Immature natural killer cell (primary cell): ENCODE measurements at places on chromosomes 1 and 21. TPM values are rescaled to one million over a fixed set of nuclear protein-coding genes. Genes with fewer than 3 reads are reported as not detected.
A peak's percentile ranks its signal among the peaks of the same experiment; 100 is the strongest.

GRCh38 chr1:81470275-81470674 lies 330.5 kb upstream of the ADGRL2 start:
- no peak overlapping the region for H3K4me3 ChIP-seq
- no peak overlapping the region for H3K27ac ChIP-seq
- H3K27me3 ChIP-seq, result no peaks in the 10 kb centered on the region
- no peaks in the 10 kb centered on the region for H3K36me3 ChIP-seq
- no peak for DNase-seq
- H3K4me1 ChIP-seq, result no peaks in the 10 kb centered on the region

GRCh38 chr1:109356915-109357314 lies 40.8 kb downstream of the SORT1 start:
- H3K27ac ChIP-seq, result no peak overlapping the region
- H3K4me3 ChIP-seq, result no peak overlapping the region
- no peak for DNase-seq
- no peaks in the 10 kb centered on the region for H3K27me3 ChIP-seq

DNA sequence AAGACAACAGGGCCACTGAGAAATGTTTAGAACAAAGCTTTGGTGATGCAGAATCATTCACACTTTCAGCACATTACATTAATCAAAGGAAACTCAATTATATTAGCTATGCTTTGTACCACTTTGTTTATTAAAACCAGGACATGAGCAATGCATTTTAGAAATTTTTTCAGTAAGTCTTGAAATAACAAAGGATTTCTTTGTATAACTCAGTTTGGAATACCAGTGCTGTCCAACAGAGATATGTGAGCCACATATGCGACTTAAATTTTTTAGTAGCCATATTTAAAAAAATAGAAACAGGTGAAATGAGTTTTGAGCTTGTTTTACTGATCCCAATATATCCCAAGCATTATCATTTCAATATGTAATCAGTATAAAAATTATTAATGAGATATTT lies 18.8 kb upstream of the F3 start:
- H3K4me3 ChIP-seq, result no peak overlapping the region
- no peaks in the 10 kb centered on the region for H3K36me3 ChIP-seq
- no peaks in the 10 kb centered on the region for H3K4me1 ChIP-seq
- DNase-seq, result no peak
- H3K27me3 ChIP-seq, result peaks cover 3% of the 10 kb centered on the region

- peaks cover 2% of the 10 kb centered on the region for H3K27me3 ChIP-seq
- peak overlapping the region; percentile 91 for H3K4me3 ChIP-seq
- peaks cover 3% of the 10 kb centered on the region for H3K36me3 ChIP-seq
- H3K27ac ChIP-seq, result peak overlapping the region; percentile 86
- peaks cover 9% of the 10 kb centered on the region for H3K4me1 ChIP-seq
- DNase-seq, result peak; percentile 92
These were observed 5.7 kb downstream of the ARHGEF19 start for GRCh38 chr1:16206547-16207317.

GRCh38 chr21:26962621-26963181 lies 4.2 kb downstream of the ADAMTS5 start:
- no peak overlapping the region for H3K27ac ChIP-seq
- no peaks in the 10 kb centered on the region for H3K36me3 ChIP-seq
- peaks cover 12% of the 10 kb centered on the region for H3K27me3 ChIP-seq
- DNase-seq, result no peak
- H3K4me3 ChIP-seq, result no peak overlapping the region

- no peak for DNase-seq
- no peak overlapping the region for H3K4me3 ChIP-seq
These were observed 3.9 kb downstream of the HES4 start for GRCh38 chr1:995665-996633.

RSPH1 gene
- polyA plus RNA-seq, result not detected

MEX3A gene
- polyA plus RNA-seq, result not detected

PARS2 gene
- 4.0 TPM for polyA plus RNA-seq

AMY2A gene
- not detected for polyA plus RNA-seq

LCE2B gene
- polyA plus RNA-seq, result not detected
